ENCODE measurements at places on chromosomes 16 and 17.
A peak's percentile ranks its signal among the peaks of the same experiment; 100 is the strongest.

DNA sequence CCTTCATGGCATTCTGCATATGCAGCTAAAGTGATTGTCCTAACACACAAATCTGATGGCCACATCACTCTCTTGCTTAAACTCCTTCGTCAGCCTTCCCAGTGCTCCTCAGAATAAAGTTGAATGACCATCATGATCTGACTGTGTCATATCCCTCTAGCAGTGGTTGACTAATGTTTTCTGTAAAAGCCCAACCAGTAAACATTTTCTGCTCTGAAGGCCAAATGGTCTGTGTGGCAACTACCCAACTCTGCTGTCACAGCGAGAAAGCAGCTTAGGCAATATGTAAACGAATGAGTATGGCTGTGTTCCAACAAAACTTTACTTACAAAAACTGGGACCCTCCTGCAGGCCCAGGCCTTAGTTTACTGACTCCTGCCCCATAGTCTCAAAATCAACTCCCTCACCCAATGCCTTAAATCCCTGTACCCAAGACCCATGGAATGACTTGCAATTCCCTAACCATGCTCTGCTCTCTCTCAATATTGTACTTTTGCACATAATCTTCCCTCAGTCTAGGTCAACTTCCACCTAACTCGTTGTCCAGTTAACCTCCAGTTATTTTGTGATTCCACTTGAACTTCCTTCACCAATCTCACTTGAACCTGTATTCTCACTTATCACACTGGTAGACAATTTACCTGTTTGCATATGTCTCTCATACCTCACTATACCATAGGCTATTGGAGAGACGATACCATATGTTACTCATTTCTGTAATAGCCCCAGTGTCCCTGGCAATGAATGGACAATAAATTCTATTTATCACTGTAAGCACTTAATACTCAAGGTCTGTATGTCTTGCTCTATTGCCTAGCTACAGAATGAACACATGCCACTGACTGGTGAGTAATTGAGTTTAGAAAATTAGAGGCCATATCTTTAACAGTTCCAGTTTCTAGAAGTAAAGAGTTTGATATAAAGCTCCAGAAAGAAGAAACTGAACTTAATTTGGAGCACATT is 29.1 kb downstream of the TMEM100 start:
- DNase-seq, result no peak

DNA sequence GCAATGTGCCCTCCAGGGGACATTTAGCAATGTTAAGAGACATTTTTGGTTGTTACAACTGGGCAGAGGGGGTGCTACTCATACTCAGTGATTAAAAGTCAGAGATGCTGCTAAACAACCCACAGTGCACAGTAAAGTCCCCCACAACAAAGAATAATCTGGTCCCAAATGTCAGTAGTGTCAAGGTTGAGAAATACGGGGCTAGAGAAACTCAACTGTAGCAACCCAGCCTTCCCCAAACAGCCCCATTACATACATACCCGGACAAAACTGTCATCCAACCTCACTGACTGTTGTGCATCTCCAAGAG is 20.4 kb downstream of the DNAJC7 start:
- no peak for DNase-seq

DNA sequence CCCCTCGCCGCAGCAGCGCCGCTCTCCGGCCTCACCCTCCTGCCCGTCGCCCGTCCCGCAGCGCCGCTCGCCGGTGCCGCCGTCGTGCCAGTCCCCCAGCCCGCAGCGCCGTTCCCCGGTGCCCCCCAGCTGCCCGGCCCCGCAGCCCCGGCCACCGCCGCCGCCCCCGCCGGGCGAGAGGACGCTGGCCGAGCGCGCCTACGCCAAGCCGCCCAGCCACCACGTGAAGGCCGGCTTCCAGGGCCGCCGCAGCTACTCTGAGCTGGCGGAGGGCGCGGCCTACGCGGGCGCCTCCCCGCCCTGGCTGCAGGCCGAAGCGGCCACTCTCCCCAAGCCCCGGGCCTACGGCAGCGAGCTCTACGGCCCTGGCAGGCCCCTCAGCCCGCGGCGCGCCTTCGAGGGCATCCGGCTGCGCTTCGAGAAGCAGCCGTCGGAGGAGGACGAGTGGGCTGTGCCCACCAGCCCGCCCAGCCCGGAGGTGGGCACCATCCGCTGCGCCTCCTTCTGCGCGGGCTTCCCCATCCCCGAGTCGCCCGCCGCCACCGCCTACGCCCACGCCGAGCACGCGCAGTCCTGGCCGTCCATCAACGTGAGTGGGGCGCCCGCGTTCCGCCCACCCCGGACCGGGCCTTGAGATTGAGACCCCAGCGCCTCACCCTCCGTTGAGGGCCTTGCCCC is 15.0 kb downstream of the TBKBP1 start:
- no peak for DNase-seq

DNA sequence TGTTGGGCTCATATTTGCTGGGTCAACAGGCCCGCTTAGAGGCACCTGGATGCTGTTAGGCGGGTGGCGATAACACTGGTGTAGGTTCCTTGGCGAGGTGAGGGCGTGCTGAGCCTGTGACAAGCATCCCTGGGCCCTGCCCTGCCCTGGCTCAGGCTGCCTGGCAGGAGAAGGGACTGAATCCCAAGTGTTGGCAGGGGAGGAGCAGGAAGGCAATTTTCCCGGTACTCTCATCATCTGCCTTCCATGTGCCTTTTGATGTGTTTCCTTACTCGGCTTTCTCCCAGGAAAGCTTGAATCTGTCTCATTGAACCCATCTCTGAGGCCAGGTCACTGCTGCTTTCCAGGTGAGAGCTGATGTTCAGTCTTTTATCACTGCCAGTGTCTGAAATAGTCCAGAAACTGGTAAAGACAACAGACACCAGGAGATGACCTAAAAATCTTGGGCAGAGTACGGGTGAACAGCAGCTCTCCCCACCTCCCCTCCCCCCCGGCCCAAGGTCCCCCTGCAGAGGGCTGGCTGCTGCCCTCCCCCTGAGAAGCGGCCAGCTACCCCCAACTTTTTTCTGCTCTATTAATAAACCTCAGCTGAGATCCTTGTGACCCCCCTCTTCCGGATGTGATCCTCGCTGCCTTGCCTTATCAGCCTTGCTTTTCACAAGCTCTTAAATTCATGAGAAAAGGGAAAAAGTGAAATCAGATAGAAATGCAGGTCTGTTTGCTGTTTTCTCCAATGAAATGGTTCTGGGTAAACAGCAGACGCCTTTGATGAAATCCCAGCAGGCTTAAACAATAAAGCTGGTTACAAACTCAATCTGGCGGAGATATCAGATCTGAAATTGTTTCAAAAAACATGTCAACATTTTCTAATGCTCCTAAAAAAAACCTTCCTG is 29.0 kb downstream of the RTN4RL1 start:
- DNase-seq, result no peak

DNA sequence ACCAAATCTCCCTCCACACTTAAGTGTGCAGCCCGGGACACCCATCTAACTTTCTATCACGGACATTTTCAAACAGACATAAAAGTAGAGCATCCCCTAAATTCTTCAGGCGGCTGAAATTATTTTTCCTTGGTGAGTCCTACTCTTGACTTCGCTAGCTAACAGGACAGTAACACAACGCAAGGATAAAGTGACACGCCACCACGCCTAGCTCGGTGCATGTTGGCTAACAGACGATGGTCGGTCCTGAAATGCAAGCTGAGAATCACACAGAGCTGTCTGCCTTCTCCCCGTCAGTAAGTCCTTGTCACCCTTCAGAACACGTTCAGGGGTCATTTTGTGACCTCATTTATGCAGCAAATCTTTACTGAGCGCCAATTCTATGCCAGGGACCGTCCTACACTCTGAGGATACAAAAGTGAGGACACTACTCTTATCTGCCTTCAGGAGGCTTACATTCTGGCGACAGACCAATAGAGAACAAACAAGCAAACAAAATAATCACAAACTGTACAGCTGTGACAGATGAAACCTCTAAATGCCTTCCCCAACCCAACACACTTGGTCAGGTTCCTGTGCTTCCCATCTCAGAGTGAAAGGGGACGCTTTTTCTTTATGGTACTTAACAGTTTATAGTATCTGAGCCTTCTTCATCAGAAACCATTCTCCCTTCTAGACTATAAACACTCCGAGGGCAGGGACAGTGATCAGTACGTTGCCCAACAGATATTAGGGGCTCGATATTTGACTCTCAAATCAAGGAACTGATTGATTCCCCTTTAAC is 1.3 kb downstream of the NTAN1 start:
- no peak for DNase-seq

GRCh38 chr16:28863929-28864793 is 518 bp downstream of the SH2B1 start:
- DNase-seq, result no peak

DNA sequence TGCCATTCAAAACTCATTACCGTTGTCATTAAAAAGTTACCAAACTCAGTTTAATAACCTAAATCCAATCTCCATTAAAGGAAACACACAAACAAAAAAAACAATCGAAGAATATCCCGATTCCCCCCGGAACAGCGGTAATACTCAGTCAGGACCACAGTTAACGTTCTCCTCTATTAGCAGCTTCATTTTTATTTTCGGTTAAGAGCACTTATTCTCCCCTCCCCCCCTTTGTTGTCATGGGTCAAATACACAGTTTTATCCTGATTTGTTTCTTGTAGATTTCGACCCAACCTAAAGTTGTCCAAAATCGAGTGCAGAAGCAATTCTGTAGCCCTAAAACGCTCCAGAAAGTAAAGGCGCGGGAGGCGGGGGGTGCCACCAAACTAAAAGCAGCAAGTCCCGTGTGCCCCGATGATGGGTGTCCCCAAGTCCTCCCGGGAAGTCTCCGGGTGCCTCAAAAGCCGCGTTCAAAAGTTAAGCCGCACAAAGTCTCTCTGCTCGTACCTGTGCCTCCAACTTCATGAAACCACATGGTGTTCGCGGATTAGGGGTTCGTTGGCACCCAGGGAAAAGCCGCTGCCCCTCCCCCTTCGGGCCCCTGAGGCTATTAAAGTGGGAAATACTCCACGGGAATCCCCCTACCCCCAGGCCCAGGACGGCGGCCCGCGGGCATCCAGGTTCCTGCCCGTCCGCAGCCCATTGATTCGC is 996 bp downstream of the SUMO2 start:
- DNase-seq, result peak; percentile 14

- no peak for DNase-seq
Observed at GRCh38 chr17:79939755-79940458, 95.8 kb downstream of the TBC1D16 start.

DNA sequence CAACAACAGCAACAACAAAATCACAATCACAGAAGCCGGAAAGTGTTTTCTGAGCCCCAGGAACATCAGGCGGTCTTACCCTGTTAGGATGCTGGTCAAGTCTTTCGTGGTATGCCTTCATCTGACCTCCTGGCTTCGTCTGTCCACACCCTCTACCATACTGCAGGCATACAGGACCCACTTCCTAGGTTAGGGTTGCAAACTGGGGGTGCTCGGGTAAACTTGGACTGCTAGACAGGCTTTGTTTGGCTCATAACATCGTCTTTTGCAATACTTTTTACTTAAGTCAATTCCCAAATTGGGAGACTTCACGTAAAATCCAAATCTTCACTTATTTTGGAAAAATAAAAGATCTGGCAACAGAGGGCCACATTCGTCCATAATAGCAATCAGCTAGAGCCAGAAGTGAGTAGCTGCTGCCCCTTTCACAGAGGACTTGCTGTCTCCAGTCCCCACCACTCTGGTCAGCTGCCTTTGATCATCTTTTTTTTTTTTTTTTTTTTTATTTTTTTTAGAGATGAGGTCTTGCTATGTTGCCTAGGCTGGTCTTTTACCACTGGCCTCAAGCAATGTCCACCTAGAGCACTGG is 30.0 kb downstream of the CHD9 start:
- no peak for DNase-seq

- no peak for DNase-seq
Observed at GRCh38 chr17:11900041-11900476, 97.2 kb downstream of the ZNF18 start.

GRCh38 chr16:17367036-17367435 is 103.7 kb downstream of the XYLT1 start:
- DNase-seq, result no peak

Data from stimulated activated CD4-positive, alpha-beta T cell treated with anti-CD3 and anti-CD28 coated beads, Interleukin-2, amount 100 ng/mL, for 48 hours (primary cell).